ENCODE measurements at places on chromosomes 6 and 20.
A peak's percentile ranks its signal among the peaks of the same experiment; 100 is the strongest.

- no peak for DNase-seq
These were observed 164.0 kb downstream of the PDE7B start for GRCh38 chr6:136015531-136015930.

- no peak for DNase-seq
These were observed 17.8 kb downstream of the TMEM30A start for GRCh38 chr6:75266716-75267291.

DNA sequence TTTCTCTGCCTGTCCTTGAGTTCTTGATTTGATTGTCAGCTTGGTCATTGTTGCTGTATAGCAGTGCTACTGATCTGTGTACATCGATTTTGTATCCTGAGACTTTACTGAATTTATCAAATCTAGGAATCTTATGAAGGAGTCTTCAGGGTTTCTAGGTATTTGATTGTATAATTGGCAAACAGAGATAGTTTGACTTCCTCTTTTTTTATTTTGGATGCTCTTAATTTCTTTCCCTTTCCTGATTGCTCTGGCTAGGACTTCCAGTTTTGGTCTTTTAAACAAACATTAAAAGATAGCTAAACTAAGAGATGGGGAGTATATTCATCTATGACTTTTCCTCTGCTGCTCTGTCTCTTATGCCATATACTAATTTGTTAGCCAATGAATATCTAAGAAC lies 62.4 kb downstream of the NCOA7 start:
- no peak for DNase-seq

DNA sequence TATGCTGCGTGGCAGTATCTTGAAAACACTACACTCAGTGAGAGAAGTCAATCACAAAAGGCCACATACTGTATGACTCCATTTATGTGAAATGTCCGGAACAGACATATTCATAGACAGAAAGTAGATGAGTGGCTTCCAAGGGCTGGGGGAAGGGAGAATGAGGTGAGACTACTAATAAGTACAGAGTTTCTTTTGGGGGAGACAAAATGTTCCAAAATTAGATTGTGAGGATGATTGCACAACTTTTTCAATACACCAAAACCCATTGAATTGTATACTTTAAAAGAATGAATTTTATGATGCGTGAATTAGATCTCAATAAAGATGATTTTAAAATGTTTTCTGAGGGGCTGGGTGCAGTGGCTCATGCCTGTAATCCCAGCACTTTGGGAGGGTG lies 9.2 kb upstream of the SPO11 start:
- DNase-seq = no peak

- DNase-seq = no peak
These were observed 66.1 kb upstream of the EMILIN3 start for GRCh38 chr20:41432746-41433145.

- no peak for DNase-seq
These were observed 18.2 kb upstream of the SASH1 start for GRCh38 chr6:148324297-148324985.

DNA sequence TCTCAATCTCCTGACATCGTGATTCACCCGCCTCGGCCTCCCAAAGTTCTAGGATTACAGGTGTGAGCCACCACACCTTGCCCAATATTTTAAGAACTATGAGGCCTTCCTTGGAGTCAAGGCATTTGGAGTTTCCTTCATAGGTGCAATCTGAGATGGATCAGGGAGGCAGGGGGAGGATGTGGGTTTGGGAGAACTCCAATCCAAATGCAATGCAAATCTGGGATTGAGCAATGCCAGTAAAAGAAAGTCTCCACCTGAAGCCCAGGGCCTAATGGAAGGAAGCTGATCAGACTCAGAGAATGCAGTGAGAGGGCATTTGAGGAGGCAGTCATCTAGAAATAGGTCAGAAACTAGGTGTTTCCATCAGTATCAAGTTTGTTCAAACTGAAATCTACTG lies 21.2 kb downstream of the RSPH3 start:
- DNase-seq = no peak

- no peak for DNase-seq
These were observed 5.5 kb downstream of the ELMO2 start for GRCh38 chr20:46400828-46401477.

GRCh38 chr6:159572439-159573110 lies 120.5 kb downstream of the SOD2 start:
- no peak for DNase-seq

DNA sequence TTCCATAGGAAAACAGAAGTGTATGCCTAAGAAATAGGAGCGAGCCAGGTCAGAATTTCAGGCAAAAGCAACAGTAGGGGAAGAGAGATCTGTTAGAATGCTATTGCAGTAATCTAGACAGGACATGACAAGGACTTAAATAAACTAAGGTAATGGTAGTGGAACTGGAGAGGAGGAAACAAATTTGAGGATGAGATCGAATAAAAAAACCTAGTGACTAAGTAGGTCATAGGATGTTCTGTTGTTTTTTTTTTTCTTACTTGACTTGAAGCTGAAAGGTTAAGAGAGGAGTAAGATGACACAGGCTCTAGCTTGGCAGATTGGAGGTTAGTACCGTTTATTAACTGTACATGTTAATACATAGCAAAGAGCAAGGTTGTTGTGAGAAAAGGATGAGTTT lies 28.6 kb downstream of the ORC3 start:
- DNase-seq = no peak

- no peak for DNase-seq
These were observed 11.3 kb downstream of the GABRR1 start for GRCh38 chr6:89205819-89206218.

GRCh38 chr6:139748353-139749146 lies 374.1 kb upstream of the CITED2 start:
- DNase-seq = no peak

- DNase-seq = no peak
These were observed 10.8 kb downstream of the BPIFA2 start for GRCh38 chr20:33178726-33179125.

GRCh38 chr20:23653400-23653938 lies 15.7 kb upstream of the CST3 start:
- no peak for DNase-seq

- DNase-seq = no peak
These were observed 45.9 kb upstream of the TULP1 start for GRCh38 chr6:35558571-35558970.

- no peak for DNase-seq
These were observed 64.9 kb downstream of the LAMA4 start for GRCh38 chr6:112189494-112189893.

DNA sequence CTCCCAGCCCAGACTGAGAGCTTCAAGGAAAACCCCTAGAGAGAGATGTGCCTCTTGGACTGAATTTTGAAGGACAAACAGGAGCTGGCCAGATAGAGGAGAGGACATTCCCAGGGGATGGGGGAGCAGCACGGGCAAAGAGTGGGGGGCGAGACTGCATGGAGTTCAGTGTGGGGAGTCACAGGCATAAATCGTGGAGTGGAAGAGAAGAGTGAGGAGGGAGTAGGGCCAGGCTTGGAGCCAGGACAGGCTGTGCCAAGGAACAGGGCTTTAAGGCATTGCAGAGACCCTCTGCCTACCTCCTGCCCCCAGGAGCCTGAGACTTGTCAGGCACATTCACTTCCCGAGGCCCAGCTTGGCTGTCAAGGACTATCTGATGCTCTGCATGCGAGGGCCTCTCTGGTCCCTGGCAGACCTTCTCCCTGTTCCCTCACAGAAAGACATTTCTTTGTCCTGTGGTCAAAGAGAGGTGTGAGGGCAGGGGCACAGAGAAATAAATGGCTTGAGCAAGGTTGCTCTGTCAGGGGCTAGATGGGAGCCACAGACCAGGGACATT lies 5.2 kb upstream of the SLC22A7 start:
- DNase-seq = no peak

DNA sequence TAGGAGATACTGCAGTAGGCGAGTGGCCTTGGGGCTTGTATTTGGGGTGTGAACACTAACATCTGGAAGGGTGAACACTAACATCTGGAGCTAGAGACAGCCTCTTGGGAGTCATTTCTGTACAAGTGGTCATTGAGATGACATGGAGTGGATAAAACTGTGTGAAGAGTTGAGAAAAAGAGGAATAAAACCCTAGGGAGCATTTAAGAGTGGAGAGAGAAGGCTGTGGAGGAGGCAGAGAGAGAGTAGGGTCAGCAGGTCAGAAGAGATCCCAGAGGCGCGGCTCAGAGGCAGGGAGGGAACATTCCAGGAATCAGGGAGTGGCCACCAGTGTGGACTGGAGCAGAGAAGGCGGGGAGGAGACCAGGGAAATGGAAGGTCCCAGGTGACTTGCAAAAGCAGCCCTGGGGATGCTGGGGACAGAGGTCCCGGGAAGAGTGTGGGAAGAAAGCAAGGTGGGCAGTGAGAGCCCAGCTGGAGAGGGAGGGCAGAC lies 202.0 kb upstream of the RNF24 start:
- no peak for DNase-seq

GRCh38 chr6:166658792-166659150 lies 31.7 kb upstream of the RPS6KA2 start:
- DNase-seq = no peak

DNA sequence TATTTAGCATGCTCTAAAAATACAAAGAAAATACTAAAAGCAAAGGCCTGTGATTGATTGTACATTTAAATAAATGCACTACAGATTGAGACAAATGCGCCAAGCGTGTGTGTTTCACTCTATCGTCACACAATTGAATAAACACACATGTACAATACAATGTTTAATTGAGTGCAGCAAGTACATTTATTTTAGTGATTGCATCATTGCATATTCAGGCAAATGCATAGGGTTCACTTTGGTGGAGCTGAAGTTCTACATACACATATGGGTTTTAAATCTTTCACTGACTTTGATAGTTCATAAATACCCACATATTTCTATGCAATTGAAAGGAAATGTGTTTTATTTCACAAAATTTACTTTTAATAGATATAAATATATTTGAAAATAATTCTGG lies 750.6 kb upstream of the MMS22L start:
- no peak for DNase-seq

- DNase-seq = peak; percentile 50
These were observed 29.7 kb downstream of the RPP40 start for GRCh38 chr6:4973982-4974745.

- DNase-seq = no peak
These were observed 119.2 kb upstream of the ASCC3 start for GRCh38 chr6:101000341-101000740.

- DNase-seq = no peak
These were observed 98.4 kb downstream of the ESR1 start for GRCh38 chr6:151905854-151906253.

- DNase-seq = no peak
These were observed 347.9 kb upstream of the SPTLC3 start for GRCh38 chr20:12660918-12661317.

- DNase-seq = no peak
These were observed 10.6 kb upstream of the DSN1 start for GRCh38 chr20:36784116-36784515.

GRCh38 chr6:37783025-37783855 lies 36.3 kb upstream of the ZFAND3 start:
- no peak for DNase-seq

DNA sequence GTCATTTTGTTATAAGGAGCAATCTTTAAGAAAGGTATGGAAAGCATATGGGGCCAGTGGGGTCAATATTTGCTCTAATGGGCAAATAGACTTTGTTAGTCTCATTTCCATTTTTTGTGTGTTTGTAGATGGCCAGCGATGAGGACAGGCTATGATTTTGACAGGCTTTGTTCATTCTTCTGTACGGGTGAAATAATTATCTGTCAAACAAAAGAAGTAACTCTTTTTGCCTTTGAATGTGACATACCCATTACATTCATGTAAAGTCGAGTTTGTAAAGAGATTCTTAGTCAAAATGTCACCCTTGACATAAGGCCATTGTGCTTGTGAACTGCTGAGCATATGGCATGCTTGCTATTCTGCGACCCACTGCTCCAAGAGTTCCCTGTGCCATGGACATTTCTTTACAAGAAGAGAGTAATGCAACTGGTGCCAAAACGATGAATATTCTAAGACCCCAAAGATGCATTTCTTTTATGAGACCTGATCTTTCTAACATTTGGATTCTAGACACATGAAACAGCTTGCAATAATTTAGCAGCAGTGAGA lies 38.2 kb upstream of the JAG1 start:
- DNase-seq = no peak

All from LNCaP clone FGC (cell line).